ENCODE measurements at places on chromosomes 4 and X.

DNA sequence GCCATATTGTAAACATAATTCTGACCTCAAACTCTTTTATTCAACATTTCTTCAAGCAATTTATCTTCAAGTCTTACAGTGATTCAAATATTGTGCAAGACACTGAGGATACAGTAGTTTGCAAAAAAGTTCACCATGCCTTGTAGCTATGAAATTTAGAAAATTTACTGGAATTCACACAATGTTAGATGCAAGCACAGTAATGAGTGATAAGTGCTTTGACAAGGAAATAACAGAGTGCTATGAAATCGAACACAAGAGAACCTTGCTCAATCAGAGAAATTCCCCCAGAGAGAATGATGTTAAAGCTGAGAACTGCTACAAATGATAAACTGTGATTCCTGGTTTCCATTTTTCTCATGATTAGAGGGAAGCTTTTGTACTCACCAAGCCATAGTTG lies 952.9 kb downstream of the FAT4 start:
- DNase-seq: no peak

DNA sequence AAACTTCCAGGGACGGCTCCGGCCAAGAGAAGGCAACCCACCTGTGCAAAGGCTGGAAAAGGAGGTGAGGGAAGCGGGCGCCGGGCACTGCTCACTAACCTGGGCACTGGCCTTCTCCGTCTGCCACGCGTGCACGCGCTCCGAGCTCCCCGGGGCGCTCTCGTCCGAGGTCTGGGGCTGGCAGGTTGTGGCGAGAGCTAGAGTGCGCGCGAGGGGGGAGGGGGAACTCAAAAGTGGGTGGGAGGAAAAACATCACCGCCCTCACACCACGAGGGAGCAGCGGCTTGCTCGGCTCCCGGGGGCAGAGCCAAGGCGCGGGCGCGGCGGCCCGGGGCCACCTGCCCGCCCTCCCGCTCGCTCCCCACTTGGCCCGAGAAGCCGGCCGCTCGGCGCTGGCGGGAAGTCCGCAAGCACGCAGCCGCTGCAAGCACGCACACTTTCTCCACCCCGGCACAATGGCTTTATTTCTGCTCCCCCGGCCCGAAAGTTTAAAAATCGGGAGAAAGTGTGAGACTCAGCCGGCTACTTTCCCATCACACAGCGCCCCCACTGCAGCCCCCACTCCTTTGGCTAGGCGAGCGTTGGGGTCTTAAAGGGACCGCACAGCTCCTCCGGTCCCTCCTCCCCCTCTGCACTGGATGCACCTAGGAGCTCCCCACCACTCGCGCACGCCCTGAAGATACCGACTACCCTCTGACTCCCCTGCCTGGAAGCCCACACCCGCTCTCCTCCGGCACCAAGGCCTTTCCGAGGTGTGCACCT lies at the start of gene CHRDL1:
TSS of gene CHRDL1 (minus strand) at position 173 of the 762 bp plus-strand sequence. CDS start 3,636 bp downstream, outside the sequence.
- DNase-seq: no peak

GRCh38 chrX:109934935-109935334 lies 68.0 kb upstream of the TMEM164 start:
- DNase-seq: no peak

DNA sequence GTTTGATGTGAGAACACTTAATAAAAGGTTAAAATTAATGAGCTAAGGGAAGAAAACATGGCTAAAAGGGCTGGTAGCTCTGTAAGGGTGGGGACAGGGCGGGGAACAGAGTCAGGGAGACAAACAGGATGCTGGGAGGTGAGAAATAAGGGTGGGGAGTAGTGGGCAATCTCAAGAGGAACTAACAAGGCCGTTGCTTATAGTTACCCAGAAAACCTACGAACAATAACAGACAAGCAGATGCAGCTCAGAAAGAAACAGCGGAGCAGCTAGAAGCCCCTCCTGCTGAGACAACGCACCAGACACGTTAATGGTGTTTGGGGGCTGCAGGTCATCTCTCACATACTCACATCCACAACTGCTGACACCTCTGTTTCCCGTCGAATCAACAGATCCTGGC lies 9.7 kb upstream of the KLF3 start:
- no peak for DNase-seq

GRCh38 chr4:76282941-76283689 lies 23.4 kb upstream of the STBD1 start:
- DNase-seq: no peak

DNA sequence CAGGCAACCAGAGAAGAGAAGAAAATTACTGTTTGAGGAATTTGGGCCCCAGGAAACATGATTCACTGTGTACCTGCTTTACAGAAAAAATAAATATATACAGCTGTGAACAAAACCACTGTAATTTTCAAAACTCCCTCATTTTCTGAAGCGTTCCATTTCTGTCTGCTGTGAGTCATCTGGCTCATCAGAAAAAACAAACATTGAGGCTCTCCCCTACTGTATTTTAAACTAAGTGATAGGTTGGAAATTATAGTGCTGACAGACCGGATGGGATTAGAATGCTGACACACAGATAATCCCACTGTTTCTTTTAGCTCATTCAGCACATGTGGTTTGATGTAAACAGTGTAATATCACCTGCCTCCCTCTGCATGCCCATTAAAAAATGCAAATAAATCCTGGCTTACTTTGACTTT lies 847.0 kb downstream of the TRIML1 start:
- no peak for DNase-seq

DNA sequence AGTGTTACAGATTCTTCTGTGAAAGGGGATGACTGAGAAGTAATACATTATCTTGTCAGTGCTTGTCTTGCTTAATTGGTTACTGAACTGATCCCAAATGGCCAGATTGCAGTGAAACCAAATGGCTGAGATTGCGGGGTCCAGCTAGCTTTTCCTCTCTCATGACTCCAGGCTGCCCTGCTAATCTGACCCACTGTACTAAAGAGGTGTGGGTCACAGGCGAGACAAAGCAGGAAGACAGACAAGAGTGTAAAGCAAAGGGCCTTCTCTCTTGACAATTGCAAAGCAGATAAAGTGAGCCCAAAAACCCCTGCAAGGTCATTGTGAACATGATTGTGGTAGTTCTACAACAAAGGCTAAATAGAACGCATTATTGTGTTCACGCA lies 2.1 kb downstream of the TMEM150C start:
- no peak for DNase-seq

- no peak for DNase-seq
Measured at GRCh38 chrX:125203737-125204578, 115.7 kb upstream of the TEX13C start.

DNA sequence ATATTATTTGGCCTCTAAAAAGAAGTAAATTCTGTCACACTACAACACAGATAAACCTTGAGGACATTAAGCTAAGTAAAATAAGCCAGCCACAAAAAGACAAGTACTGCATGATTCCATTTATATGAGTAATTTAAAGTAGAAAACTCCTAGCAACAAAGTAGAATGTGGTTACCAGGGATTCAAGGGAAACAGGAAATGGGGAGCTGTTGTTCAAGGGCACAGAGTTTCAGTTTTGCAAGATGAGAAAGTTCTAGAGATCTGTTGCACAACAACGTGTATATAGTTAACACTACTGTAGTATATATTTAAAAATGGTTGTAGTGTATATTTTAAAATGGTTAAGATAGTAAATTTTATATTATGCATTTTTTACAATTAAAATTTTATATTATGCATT lies 25.4 kb downstream of the SEC31A start:
- DNase-seq: no peak

GRCh38 chr4:3640587-3640962 lies 108.4 kb upstream of the LRPAP1 start:
- DNase-seq: no peak

- peak; percentile 24 for DNase-seq
Measured at GRCh38 chr4:123599920-123600810, 203.6 kb downstream of the SPRY1 start.

GRCh38 chrX:127306262-127306661 lies 486.7 kb downstream of the PRR32 start:
- no peak for DNase-seq

- no peak for DNase-seq
Measured at GRCh38 chrX:320126-320783, 1.7 kb upstream of the GTPBP6 start.

DNA sequence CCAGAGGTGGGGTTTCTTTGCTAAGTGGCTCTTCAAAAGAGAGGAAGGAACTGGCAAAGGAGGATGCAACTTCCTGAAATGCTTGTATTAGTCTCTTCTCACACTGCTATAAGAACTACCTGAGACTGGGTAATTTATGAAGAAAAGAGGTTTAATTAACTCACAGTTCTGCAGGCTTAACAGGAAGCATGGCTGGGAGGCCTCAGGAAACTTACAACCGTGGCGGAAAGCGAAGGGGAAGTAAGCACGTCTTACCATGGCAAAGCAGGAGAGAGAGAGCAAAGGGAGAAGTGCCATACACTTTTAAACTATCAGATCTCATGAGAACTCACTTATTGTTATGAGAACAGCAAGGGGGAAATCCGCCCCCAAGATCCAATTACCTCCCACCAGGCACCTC lies 505.7 kb downstream of the ZNF674 start:
- DNase-seq: no peak

DNA sequence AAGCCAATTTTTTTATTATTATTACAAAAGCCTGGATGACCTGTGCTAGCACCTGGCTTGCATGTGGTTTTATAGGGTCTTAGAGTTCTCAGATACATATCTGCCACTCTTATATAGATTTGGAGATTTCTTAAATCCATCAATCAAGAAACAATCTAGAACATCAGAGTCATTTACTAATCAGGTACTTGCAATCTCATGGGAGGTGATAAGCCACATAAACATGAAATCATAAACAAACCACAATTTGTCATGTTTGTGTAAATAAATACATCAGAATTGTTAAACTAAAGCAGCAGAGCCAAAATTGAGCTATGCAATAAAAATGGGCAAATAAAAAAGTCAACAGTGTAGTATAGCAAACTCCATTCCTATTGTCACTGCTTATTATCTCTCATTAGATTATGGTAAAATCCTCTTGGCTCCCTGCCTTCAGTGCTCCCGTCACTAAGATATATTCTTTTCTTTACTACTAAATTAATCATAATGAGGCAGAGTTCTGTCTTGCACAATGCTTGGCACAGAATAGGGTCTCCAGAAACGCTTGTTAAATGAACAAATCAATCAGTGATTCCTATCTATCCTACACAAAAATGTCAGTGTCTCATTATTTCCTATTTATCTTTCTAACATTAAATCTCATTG lies 108.7 kb upstream of the TTC29 start:
- no peak for DNase-seq

DNA sequence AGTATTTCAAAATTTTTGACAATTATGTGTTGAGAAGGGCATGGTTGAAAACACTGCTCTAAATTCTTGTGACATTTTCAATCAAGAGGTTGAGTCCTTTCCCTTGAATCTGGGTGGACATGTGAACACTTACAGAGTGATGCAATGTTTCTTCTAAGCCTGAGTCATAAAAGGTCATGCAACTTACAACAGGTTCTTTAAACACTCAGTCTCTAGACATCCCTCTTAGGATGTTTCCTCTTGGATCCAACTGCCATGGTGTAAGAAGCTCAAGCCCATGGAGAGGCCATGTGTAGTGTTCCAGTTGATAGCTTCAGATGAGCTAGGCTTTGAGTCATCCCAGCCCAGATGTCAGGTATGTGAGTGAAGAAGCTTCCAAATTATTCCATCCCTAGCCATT lies 232.2 kb upstream of the MAOA start:
- DNase-seq: no peak

DNA sequence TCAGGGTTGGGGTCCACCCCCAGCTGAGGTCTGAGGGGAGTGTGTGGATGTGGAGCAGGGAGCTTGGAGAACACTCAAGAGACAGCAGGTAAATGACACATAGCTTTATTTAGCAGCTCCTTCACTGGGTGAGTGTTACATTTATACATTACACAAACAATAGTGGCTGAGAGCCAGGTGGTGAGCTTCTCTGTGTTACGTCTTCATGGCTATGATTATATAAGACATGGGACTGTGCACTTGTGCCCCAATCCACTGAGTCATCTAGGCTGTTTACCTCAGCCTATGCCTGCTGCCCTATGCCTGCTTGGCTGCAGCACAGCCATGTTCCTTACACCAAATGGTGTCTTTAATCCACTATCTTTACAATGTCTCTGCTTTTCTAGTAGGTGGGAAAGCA lies 459.6 kb downstream of the AFF2 start:
- DNase-seq: no peak

DNA sequence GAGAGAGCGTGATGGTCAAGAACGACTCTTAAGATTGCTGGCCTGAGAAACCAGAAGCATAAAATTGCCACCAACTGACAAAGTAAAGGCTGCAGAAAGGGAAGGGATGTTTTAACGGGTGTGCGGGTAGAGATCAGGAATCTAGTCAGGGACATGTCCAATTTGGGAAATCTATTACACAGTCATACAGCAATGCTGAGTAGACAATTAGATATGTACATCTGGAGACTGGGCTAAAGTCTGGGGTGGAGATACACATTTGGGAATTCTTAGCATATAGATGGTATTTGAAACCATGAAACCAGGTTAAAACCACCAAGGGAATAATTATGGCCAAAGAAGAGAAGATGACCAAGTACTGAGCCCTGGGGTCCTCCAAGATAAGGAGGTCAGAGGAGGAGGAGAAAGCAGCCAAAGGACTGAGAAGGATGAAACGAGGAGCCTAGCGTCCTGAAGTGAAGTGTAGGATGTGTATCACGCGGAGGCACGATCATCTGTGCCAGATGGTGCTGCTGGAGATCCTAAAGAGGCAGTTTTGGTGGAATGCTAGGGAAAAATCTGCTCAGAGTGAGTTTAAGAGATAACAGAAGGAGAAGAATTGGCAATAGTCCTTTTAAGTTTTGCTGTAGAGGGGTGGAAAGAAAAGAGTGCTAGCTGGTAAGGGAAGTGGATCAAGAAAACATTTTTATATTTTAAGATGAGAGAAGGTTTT lies 36.5 kb downstream of the SEC24D start:
- no peak for DNase-seq

DNA sequence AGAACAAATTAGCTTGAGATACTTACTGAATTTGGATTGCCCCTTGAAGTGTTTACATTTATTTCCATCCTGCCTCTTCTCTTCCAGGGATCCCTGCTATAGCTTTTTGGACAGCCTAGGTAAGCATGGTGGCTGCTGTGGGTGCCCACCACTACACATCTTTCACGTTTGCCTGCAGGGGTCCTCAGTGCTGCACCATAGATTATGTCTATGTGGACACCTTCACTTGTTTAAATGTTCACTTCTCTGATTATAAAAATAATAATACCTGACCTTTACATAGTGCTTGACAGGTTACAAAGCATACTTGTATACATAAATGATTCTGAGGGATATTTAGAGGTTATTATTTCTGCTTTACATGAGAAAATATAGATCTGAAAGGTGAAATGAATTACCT lies 67.9 kb upstream of the SLC4A4 start:
- no peak for DNase-seq

- DNase-seq: no peak
Measured at GRCh38 chr4:4869731-4870571, 10.5 kb downstream of the MSX1 start.
